Fibroblast of skin of right biceps (primary cell): ENCODE measurements at places on chromosomes 5 and 9.

- no peak for DNase-seq
Observed at GRCh38 chr9:130423272-130423671, 21.5 kb upstream of the ASS1 start.

DNA sequence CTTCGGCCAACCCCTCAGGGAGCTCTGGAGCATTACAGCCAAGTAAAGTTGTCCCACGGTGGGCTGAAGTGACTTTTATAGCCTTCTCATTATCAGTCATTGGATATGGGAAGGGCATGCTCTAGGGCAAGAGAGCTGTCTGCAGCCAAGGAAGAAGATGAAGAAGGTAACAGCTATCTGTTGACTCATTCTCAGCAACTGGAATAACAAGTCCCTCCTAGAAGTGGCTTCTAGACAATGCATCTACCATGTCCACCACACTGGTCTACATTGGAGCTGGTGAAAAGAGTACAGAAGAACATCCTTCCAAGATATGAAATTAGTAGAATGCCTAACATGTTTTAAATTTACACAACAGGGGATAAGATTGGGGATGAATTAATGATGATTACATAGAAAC, 524.2 kb downstream of the ACTL7B start:
- DNase-seq = no peak

GRCh38 chr5:76204713-76205112, 121.5 kb downstream of the SV2C start:
- no peak for DNase-seq

GRCh38 chr9:31847963-31848362, 536.5 kb upstream of the ACO1 start:
- DNase-seq = no peak

DNA sequence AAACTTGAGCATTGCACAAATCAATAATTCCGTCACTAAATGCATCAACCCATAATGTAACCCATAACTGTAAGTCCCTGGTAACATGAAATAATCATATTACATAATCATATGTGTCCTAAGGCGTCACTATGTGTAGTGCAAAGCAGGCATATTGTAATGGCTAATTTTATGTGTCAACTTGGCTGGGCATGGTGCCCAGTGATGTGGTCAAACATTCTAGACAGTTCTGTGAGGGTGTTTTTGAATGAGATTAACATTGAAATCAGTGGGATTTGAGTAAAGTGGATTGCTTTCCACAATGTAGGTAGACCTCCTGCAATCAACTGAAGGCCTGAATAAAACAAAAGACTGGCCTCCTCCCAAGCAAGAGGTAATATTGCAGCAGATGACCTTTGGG, 794.4 kb upstream of the ACO1 start:
- peak; percentile 15 for DNase-seq

DNA sequence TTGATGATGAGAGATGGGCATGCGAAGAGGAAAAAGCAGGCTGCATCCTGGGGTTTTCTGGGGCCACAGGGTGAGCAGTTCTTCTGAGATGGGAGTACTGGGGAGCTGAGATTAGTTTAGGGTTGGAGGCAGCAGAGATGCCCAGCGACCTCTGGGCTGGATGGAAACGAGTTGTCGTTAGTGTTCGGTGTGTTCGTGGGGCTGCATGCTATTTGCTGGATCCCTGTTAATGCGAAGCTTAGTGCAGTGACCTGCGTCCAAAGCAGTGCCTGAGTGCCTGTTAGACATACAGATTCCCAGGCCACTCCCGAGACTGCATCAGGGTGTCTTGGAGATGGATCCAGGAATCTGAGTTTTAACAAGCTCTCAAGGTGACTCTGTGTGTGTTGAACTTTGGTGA, 201.3 kb downstream of the CACNA1B start:
- no peak for DNase-seq

DNA sequence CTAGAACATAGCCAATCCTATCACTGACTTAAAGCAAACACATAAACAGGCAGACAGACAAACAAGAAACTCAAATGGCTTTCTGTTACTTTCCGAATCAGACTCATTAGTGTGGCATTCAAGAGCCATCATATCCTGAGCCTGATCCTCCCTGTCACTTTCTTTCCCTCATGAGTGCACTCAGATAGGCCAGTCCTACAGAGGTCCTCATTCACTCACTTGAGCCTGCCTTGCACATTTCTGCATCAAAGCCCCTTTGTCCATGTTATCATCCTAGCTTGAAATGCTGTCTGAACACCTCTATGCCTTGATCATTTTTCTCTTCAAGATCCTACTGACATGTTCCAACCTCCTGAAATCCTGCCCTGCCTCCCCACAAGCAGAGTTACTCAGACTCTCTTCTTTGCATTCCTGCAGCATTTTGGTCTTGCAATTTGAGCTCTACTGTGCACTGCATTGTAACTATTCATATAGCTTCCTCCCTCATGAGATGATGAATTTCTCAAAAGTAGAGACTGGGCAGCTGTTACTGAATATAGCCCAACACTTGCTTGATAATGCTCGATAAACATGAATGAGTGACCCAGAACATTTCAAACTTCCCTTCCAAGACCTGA, 126.9 kb downstream of the PALM2AKAP2 start:
- DNase-seq = peak; percentile 78

GRCh38 chr9:20742833-20743232, 58.8 kb downstream of the FOCAD start:
- no peak for DNase-seq
